GM12891 (cell line): ENCODE measurements at places on chromosomes 7 and 10.

DNA sequence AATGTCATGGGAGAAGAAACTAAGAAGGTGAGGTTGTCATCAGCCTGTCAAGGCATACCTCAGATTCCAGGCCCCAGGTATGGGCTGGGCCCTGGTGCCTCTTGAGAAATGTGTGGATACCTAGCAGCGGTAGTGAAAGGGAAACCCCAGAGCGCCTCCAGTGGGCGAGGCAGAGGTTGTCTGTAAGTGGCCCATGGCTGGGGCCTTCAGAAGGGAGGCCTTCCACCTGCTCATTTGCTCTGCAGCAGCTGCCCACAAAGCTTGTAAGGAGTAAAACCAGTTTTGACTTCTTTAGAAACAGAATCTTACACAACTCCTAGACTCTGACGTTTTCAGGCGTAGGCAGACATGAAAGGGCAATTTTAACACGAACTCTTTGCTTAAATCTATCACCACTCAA, 509.9 kb downstream of the PARD3 start:
- DNase-seq, result peak; percentile 7

DNA sequence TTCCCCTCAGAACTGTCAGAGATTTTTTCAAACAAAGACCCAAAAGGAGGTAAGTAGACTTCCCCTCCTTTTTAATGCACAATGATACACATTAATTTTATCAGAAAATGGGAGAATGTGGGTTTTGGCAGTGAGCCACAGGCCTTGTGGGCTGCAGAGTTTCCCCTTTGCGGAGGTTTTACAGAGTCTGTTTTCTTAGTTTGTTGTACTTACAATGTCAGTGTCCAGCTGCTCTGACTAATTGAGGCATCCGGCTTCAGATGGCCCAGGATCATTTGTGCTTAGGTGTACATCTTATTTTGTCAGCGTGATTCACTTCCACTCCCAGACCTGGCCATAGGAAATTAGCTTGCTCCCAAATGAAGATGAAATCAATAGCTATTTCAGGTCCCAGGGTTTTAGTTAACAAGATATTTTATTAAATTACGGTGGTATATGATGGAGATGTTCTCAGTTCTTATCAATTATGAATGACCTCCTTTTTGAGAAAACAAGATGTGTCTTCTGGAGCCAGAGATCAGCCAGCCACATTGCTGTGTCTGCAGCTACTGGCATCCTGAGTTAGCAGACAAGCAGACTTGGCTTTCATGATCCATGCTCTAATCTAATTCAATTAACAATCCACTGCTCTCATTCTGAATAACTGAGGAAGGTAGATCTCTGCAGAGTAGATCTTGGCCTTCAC, 1086.6 kb upstream of the SORCS1 start:
- DNase-seq, result no peak

- no peak for DNase-seq
These were observed 78.7 kb upstream of the MKLN1 start for GRCh38 chr7:131249003-131249402.

DNA sequence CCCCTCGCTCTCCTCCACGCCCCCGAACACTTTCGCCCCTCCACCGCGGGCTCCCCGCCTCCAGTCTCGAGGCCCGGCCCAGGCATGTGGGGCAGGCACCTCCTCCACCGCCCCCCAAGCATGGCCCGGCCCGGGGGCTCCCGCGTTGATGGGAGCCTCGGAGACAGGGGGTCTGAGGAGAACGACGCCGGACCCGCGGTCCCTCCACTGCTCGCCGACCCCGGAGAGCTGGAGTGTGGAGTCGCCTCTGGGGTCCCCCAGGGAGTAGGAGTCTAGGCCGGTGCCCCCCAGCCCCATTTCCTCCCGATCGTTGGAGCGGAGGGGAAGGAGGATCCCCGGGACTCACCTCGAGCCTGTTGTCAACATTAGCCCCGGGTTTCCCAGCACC, 206 bp downstream of the UPF2 start:
- peak; percentile 30 for DNase-seq

- no peak for DNase-seq
These were observed 48.4 kb upstream of the CUL1 start for GRCh38 chr7:148650232-148650858.

GRCh38 chr7:1114088-1114487, 26.2 kb downstream of the GPER1 start:
- no peak for DNase-seq
